CD4-positive, alpha-beta T cell treated with Interleukin-6 at 100 ng/mL for 8 hours (primary cell): ENCODE measurements at places on chromosomes 5 and 9.

- no peak for DNase-seq
Observed at GRCh38 chr5:94538260-94538659, 80.1 kb downstream of the KIAA0825 start.

DNA sequence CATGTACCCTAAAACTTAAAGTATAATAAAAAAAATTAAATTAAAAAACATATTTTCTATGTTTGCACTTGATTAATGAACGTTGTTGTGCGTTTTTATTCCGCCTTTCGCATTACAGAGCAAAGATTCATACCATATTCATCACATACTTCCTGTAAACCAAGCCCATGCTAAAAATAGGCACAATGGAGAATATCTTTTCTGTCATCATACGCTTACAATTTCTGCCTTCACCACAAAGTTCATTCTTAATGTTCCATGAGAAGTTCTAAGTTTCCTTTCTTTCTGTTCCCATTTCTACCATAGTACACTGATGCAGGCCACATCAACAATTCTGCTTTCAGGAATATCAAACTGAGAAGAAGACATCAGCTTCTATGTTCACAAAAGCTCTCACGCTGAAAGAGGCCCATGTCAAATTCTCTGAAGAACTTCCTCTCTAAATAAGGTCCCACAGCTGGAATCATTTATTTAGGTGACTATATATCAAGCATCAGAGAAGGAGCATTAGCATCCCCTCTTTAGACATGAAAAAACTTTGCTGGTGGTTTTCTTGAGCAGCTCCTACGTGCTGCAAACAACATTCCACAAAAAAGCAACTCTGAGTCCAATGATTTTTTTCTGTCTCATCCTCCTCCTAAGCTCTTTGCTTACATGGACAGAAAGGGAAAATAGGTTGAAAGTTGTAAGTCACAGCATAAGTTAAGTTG is 456.4 kb downstream of the CDH10 start:
- DNase-seq, result no peak

DNA sequence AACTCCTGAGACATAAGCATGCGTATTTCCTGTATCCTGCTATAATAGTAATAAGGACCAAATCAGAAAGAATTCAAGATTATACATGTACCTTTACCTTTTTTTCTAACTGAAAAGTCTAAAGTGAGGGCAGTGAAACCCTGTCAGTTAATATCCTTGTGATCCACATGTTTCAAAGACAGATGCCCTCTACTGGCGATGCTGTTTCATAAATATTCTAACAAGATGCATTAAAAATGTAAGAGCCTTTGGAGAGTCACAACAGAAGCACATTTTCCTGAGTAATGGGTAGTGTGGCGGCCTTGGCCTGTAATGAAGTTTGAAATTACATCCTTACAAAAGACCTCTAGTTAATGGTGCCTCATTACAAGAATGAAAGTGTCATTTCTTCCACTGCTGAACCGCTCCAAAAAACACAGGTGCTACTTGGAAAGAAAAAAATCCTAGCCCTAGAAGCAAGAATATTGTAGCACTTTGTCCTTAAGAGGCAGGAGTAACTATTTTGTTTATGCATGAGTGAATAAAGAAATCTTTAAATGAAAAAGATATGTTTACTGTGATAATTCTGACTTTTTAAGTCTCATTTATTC is 232.6 kb downstream of the EPB41L4A start:
- DNase-seq, result peak; percentile 8

DNA sequence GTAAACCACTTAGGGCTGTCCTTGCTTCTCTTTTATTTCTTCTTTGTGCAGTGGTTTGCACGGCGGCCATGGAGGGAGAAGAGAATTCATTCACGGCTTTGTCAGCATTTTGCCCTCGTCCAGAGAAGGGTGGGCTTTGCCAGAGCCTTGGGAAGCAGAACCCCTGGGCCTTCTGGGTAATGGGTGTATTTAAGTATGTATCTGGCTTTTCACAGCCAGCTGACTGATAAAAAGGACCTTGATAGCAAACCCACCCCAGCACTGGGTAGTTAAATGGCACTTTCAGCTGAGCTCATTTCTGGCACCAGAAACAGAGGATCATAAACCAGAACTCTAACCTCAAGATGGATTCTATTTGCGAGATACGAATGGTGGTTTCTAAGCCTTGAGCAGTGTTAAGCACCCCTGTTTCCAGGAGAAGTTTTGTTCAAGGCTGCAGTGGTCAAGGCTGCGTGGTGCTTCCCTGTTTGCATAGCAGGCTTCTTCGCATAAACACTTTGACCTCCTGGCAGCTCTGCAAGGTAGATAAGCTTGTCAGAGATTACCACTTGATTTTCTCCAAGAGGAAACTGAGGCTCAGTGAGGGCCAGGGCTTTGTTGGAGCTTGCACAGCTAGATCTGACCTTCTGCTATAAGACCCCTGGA is 441.6 kb upstream of the KLF4 start:
- DNase-seq, result no peak

DNA sequence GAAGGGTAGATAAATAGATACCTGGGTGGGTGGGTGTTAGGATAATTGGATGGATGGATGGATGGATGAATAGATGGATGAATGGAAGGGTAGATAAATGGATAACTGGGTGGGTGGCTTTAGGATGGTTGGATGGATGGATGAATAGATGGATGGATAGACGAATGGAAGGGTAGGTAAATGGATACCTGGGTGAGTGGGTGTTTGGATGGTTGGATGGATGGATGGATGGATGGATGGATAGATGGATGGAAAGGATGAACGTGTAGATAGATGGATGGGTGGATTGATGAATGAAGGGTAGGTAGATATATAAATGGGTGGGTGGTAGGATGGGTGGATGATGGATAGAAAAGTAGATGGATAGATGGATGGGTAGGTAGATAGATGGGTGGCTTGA is 59.8 kb upstream of the RXRA start:
- DNase-seq, result no peak
